Umbilical cord (tissue), 2 donors: ENCODE measurements at places on chromosomes 12 and 14. TPM values are rescaled to one million over a fixed set of nuclear protein-coding genes. Genes with fewer than 3 reads are reported as not detected.

The UNC119B gene
- 16.4 TPM for total RNA-seq

The HECTD4 gene
- total RNA-seq, result 37.3 TPM

The C12orf43 gene
- 15.9 TPM for total RNA-seq

The CLEC4C gene
- total RNA-seq, result not detected

The NOVA1 gene
- 51.5 TPM for total RNA-seq

The EPYC gene
- 2.2 TPM for total RNA-seq

The CPNE6 gene
- total RNA-seq, result 2.4 TPM

The PTGDR gene
- total RNA-seq, result 3.9 TPM

The ATL1 gene
- 19.3 TPM for total RNA-seq

The IL26 gene
- not detected for total RNA-seq

The LRFN5 gene
- total RNA-seq, result 7.9 TPM

The ISM2 gene
- total RNA-seq, result 10.6 TPM

The HOXC4 gene
- total RNA-seq, result 3.4 TPM

The TIGAR gene
- 6.3 TPM for total RNA-seq

The CLBA1 gene
- total RNA-seq, result 6.5 TPM

The PLEKHG7 gene
- total RNA-seq, result 8.2 TPM

The NOXRED1 gene
- total RNA-seq, result 0.48 TPM

The RASSF9 gene
- total RNA-seq, result 3.9 TPM

The HOXC6 gene
- total RNA-seq, result 4.1 TPM

The TMEM229B gene
- total RNA-seq, result 1.9 TPM

The CRACR2A gene
- 39.0 TPM for total RNA-seq

The NFYB gene
- total RNA-seq, result 49.6 TPM
